ENCODE measurements at places on chromosomes 2 and 18.

GRCh38 chr2:43319541-43319940, 93.1 kb upstream of the ZFP36L2 start:
- no peak for DNase-seq

GRCh38 chr2:226423498-226423960, 376.1 kb downstream of the IRS1 start:
- no peak for DNase-seq

- DNase-seq, result no peak
Observed at GRCh38 chr18:34821669-34822210, 111.6 kb downstream of the DTNA start.

GRCh38 chr2:241859436-241860183, 916 bp upstream of the PDCD1 start:
- DNase-seq, result no peak

DNA sequence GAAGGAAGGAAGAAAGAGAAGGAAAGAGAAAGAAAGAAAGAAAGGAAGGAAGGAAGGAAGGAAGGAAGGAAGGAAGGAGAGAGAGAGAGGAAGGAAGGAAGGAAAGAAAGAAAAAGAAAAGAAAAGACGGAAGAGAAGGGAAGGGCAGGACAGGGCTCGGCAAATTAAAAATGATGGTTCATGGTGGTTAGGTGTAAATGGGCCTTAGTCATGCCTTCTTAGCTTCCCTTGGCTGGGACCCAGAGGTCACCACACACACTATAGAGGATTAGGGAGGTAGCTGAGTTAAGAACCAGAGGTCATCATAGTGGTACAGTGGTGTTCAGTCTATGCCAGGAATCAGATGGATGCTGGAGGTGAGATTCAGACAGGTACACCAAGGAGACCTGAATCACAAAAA, 9.3 kb upstream of the ATL2 start:
- DNase-seq, result no peak

GRCh38 chr2:44843641-44844310, 97.7 kb upstream of the SIX3 start:
- no peak for DNase-seq

Measured in effector CD4-positive, alpha-beta T cell (primary cell).